Daoy (cell line): ENCODE measurements at places on chromosomes 3 and 15. TPM values are rescaled to one million over a fixed set of nuclear protein-coding genes. Genes with fewer than 3 reads are reported as not detected.

DNA sequence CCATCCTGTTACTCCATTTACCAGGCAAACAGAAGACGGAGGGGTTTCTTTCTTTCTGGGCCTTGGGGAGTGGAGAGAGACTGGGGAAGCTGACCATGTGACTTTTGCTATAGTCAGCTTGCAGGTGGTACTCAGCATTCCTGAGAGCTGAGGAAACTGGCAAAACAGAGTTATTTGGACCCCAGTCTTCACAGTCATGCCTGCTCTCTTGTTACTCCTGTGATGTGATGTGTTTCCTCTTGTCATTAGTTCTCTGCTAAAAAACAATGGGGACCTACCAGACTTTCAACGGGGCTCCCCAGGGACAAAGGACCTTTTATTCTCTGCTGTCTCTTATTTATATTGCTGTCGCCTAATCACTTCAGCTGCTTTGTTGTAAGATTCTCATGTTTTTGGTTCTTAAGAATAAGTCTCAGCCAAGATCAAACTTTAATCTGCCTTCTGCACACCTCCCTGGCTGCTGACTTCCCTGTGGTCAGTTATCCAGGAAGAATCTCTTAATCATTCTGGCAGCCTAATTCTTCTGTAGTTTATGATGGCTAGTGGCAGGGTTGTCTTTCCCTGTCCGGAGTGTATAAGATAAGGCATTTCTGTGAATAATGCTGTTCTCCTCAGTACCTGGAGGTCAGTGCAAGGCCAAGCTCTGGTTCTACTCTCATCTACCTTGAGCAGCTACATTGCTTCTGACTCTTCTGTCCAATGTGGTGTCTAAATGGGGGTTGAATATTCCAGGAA, 8.8 kb downstream of the STARD9 start:
- DNase-seq: peak; percentile 40

Gene PTX3
- 48.3 and 49.5 TPM in 2 replicates for total RNA-seq

GRCh38 chr3:13480340-13481318, 523 bp downstream of the HDAC11 start:
- DNase-seq: no peak

GRCh38 chr3:72633121-72633520, 215.1 kb downstream of the SHQ1 start:
- peak; percentile 18 for DNase-seq

GRCh38 chr15:64895285-64896065, 16.2 kb upstream of the ANKDD1A start:
- DNase-seq: peak; percentile 64

DNA sequence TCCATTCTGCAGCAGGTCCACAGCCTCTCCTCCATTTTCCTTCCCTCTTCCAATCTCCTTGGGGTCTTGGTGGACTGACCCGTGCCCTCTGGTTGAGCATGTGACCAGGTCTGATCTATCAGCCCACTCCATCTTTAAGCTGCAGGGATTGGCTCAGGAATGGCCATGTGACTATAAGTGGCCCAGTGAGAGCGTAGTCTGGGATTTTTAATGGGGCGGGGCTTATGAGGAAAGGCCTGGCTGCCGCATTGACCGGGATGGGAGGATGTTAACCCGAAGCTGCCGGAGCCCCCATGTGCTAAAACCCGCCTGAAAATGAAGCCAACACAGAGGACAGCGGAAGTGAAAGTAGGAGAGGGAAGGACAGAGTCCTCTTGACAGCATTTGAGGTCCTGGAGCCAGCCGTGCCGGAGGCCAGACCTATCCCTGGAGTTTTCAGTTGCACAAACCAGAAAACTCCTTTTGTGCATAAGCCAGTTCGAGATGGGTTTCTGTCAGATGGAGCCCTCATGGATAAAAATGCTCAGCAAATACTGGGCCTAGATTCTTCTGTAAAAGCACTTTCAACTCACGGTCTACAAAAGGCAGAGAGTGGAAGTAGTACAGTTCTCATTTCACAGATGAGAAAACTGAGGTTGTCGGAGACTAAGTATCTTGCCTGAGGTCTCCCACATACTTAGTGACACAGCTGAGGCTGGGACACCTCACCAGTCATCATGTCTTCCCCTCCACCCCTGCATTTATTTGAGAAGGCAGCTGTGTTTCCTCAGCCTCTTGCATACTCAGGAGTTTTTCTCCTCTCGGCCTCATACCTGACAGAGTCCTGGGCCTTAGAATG, 61.9 kb downstream of the ATP2B2 start:
- DNase-seq: no peak

DNA sequence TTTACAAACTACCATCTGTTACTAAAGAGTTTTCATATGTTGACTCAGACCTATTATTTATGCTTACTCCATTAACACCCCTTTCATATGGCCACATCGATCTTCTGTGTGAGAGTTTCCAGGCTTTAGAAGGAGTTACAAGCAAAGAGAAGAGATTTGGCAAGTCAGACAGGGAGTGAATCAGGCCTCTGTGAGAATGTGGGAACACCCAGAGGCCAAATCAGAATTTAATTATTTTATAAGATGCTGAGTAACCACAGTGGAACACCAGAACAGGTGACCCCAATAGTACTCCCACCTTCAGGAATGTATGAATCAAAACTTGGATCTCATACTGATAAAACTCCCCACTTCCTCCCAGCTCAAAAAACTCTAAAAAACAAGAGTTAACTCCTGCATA, 42.0 kb downstream of the IFT57 start:
- DNase-seq: peak; percentile 37

Gene APH1B
- total RNA-seq: 7.8 and 8.1 TPM in 2 replicates

DNA sequence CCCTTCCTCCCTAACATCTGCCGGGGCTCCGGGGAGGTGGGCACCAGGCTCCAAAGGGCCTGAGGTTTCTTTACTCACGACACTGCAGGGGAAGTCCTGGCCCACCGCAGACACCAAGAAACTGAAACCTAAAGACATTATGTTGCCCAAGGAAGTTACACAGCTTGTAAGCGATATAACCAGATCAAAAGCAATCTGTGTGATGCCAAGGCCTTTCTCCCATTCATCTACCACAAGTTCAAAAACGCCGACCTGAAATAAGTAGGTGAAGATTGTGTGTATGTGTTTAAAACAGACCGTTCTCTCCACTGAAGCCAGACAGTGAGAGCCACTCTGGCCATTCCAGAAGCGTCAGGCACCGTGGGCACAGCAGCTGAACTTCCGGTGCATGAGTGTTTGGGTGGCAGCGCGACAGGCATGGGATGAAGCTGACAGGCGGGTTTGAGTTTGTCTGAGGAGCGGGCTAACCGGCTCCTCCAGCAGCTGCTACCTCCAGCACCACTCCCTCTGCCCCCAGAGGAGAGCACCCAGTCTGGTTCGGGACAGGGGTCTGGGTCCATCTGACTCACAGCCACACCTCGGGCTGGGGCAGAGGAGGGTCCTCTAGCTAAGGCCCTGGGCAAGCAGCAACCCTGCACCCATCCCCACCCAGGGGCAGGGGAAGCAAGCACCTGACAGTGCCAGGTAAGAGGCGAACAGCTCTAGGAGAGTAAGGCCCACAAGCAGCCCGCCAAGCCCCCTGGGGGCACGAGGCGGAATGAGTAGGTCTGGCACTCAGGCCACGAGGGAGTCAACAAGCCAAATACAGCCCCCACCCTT, 1.3 kb downstream of the TNK2 start:
- no peak for DNase-seq

DNA sequence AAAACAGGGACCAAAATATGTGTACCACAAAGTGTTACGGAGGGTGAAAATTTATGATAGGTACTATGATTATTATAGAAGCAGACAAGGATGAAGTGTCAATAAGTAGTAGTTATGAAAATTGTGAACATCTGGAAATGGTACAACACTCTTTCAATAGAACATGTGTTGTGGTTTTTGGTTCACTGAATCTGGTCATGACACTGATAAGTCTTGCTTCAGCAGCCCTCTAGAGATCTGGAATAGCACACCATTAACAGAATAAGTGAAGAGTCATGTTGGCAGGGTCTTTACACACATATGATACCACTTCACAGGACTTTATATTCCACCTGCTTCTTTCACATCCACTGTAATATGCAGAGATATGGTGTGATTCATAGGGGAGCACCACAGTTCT, 985.2 kb upstream of the SEMA6D start:
- DNase-seq: no peak

DNA sequence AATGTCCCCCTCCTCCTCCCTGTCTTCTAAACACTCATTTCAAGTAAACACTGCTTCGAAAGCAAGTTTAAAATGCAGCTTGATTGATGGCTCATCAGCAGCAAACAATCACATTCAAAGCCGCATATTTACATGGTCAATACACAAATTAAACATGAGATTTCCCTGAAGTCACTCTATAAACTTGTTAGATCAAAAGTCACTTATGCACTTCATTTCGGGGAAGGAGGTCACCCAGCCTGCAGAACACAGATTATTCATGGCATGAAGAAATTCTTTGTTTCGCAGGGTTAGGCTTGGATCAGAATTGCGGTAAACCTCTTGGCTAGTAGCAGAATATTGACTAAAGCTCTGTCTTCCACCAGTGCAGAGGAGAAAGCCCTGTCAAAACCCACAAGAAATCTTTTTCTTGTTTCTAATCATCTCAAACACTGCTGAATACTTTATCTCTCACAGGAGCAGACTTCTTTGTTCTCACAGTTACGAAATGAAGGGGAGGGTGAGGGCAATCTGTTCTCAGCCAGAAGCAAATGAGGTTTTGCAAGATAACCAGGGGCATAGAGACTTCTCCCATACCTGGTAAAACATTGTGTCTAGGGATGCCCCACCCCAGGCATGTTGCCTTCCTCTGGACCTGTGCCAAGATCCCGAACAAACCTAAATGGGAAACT, 133.3 kb upstream of the CHL1 start:
- no peak for DNase-seq

DNA sequence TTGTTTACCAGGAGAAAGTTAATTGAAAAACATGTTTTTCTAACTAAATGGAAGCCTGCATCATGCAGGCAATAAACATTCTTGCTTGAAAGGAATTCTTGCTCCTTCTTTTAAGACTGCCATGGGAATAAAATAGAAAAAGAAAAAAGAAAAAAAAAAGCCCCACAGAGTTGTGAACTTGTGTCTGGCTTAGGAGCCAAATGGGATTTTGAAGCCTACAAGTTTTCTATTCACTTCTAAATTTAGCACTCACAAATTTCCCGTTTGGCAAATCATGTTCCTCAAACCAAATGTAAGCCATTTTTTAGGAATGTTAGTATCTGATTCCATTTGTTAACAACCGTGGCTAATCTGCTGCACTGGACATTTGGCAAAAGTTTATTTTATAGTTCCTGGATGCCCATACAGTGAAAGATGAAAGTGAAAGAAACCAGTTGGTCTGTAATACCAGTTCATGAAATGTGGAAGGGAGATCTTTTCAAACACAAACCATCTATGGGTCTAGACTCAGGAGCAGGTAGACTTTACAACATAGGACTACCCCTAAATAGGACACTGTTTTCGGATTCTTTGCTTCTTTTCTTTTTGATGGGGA, 133.8 kb upstream of the GMNC start:
- DNase-seq: peak; percentile 10

DNA sequence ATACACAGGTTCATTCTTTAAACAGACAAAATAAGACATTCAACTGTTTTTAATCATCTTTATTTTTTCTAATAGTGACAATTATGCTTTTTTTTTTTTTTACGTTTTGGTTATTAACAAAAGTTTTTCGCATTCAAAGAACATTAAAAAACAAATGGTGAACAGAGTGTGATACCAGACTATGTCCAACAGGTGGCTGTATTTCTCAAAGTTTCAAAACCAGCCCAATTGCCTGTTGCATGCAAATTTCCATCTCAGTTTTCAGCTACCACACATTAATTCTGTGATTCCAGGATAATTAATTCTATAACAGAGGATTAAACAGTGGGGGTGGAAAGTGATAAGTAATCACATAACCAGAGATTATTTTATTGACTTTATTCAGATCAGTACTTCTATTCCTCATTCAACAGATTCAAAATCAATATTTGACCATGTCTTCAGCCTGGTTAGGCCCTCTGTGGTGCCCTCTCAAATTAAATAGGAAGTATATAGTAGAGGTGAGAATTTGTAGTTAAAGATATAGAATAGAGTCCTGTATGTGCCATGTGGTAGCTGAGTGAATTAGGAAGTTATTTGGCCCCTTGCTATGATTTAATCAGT, 122.2 kb upstream of the DCBLD2 start:
- peak; percentile 21 for DNase-seq

- no peak for DNase-seq
Observed at GRCh38 chr3:42518800-42519567, 16.5 kb downstream of the VIPR1 start.

Gene C15orf62
- 0.40 TPM in 1 of 2 replicates, not detected in the other for total RNA-seq

DNA sequence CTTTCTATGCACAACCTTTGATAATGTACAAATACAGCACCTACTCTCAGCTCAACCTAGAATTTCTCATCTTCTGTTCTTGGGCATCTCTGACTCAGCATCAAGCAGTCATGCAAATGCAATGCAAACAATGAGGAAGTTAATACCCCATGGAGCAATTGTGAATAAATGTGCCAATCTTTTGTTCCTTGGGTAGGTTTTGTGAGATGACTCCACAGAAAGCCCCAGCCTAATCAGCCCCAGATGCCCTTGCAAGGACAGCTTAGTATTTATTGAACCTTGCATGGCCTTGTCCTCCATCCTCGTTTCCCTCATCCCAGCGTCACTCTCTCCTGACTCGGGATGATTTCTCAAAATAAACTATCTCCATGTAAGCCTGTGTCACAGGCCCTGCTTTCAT, 494.7 kb upstream of the NECTIN3 start:
- DNase-seq: peak; percentile 79

- DNase-seq: no peak
Observed at GRCh38 chr15:52709187-52709981, 30.2 kb upstream of the ATOSA start.

Gene CCR2
- total RNA-seq: not detected in 2 replicates

GRCh38 chr3:158672215-158673176, at the start of gene LXN:
Gene LXN (minus strand): TSS chr3:158672648. CDS start chr3:158672478, 170 bp downstream.
- peak; percentile 9 for DNase-seq

DNA sequence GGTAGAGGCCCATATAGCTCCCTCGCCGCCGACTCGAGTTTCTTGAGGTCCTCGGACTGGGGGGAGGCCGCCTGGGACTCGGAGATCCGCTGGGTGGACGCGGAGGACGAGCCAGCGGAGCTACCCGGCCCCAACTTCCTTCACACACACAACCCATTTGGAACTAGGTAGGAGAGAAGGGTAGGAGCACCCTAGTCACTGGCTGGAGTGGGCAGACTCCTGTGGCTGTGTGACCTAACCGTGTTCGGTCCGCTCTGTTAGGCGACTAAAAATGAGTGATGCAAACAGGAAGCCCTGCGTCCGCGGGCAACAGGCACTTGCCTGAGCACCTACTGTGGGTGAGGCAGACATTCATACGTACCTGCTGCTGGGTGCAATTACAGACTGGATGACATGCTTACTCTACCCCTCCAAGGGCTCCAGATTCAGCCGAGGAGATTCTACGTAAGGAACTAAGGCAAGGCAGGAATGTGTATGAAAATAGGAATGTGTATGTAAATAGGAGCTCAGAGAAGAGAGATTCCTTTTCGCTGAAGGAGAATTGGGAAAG, 4.6 kb upstream of the SIN3A start:
- peak; percentile 58 for DNase-seq

- DNase-seq: no peak
Observed at GRCh38 chr15:56890038-56890437, 28.4 kb upstream of the TCF12 start.
